Fibroblast of the conjunctiva (primary cell): ENCODE measurements at places on chromosomes 3 and 15.

DNA sequence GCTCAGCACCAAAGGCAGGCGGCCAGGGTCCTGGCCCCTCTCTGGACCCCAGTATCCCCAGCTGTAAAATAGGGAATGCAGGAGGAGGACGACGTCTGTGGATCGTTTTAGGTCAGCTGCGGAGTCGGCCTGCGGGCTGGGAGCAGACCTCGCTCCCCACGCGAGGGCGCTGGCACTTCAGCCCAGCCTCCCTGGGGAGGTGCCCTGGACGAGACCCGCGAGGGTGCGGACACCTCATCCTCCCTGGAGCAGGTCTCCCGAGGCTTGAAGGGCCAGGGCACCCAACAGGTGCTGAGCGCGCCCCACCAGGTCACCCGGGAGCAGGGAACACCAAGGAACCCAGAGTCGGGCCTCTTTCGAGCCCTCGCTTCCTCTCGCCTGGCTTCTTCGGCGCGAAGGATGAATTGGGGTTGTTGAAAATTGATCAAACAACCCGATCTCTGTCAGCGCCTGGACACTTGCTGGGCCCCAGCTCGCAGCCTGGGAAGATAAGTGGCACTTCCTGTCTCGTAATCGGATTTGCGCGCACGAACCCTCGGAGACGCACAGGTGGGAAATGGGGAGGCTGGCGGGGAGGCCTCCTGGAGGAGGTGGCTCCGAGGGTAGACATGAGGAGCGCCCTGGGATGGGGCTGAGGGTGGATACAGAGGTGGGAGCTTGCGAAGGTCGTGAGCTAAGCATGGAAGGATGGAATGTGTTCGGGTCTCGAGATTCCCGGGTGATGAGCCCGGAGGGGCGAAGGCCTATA, 588 bp upstream of the VIPR1 start:
- DNase-seq, result no peak

DNA sequence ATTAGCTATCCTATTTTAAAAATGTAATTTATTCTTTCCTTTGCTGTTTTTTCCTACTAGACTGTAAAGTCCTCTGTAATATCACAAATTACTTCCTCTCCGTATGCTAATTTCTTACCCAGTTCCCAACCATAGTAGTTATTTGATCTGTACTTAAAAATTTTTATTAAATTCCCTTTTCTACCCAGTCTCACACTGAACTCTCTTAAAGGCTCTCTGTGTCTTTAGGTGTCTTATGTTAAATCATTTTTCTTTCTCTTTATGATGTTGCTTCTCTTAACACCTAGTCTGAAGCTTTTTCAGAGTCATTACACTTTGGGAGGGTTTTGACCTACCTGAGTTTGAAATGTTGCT, 378.6 kb downstream of the NSUN3 start:
- no peak for DNase-seq

- no peak for DNase-seq
These were observed 6.8 kb downstream of the CHSY1 start for GRCh38 chr15:101244889-101245668.

DNA sequence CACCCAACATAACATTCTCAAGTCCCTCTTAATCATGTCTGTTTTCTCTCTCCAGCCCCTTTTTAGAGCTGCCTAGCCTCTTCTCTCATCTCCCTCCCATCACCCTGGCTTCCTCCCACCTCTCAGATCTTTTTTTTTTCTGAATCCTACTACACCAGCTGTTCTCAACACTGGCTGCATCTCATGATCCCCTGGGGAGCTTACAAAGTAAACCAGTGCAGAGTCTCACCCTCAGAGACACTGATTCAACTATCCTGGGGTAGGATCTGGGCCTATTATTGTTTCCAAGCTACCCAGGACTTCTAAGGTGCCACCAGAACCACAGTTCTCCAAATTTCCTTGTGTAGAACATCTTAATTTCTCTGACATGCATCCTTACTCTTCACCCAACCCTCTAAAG, 50.3 kb upstream of the ACAN start:
- no peak for DNase-seq

- no peak for DNase-seq
These were observed 21.4 kb downstream of the CHL1 start for GRCh38 chr3:217948-218347.
